ENCODE measurements at places on chromosomes 13 and 19. TPM values are rescaled to one million over a fixed set of nuclear protein-coding genes. Genes with fewer than 3 reads are reported as not detected.

Gene ATG4D
- 6.5 TPM for total RNA-seq

Gene CKM
- not detected for total RNA-seq

Gene VAV1
- total RNA-seq, result not detected

Gene CGB8
- not detected for total RNA-seq

Gene CEACAM4
- total RNA-seq, result not detected

Gene KLK5
- total RNA-seq, result not detected

Gene SGCG
- 0.16 TPM for total RNA-seq

Gene ZNF69
- 4.5 TPM for total RNA-seq

Gene ABCA7
- 7.8 TPM for total RNA-seq

Gene KLK15
- total RNA-seq, result not detected

Gene TINCR
- total RNA-seq, result 0.06 TPM

Gene TBC1D4
- 87.3 TPM for total RNA-seq

Gene FXYD7
- total RNA-seq, result not detected

Gene GAPDHS
- total RNA-seq, result not detected

Data from bladder microvascular endothelial cell (primary cell).